ENCODE measurements at places on chromosomes 1 and 21.

- DNase-seq = no peak
Measured at GRCh38 chr1:11772458-11772857, 10.5 kb downstream of the C1orf167 start.

GRCh38 chr1:168689327-168689657 is 39.7 kb downstream of the DPT start:
- DNase-seq = no peak

- no peak for DNase-seq
Measured at GRCh38 chr1:22379566-22379965, 72.1 kb upstream of the ZBTB40 start.

- DNase-seq = peak; percentile 56
Measured at GRCh38 chr1:8889925-8890785, 11.7 kb upstream of the ENO1 start.

DNA sequence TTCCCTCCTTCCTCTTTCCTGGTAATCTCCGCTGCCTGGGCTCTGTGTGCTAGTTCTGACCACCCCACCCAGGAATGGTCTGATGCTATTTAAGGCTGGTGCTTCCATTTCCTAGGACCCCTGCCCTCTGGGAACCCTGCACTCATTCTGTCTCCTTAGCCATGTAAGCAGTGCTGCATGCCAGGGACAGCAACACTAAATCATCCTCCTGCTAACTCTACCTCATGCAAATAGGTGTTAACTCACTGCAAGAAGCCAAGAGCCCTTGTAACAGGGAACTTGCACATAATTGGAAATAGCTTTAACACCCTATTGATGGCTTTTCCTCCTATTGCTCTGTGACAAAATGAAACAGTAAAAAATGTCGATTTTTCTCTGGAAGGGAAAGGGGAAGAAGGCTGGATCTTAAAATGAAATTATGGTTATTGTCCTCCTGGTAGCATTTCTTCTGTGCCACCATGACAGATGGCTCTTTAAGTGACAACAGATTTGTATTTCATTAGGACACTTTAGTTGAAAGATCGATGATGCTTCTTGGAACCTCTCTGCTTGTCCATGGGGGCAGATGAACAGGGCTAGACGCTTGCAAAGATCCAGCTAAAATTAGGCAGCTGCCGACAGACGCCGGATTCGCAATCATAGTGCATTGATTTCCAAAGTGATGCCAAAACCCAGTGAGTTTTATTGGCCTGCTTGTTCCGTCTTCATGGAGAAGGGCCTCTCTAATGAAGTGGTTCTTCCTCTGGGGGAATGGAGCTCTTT is 551.7 kb downstream of the MATN1 start:
- DNase-seq = no peak

- no peak for DNase-seq
Measured at GRCh38 chr1:160427625-160428024, 27.3 kb downstream of the VANGL2 start.

- no peak for DNase-seq
Measured at GRCh38 chr1:52677076-52677806, 20.9 kb downstream of the COA7 start.

DNA sequence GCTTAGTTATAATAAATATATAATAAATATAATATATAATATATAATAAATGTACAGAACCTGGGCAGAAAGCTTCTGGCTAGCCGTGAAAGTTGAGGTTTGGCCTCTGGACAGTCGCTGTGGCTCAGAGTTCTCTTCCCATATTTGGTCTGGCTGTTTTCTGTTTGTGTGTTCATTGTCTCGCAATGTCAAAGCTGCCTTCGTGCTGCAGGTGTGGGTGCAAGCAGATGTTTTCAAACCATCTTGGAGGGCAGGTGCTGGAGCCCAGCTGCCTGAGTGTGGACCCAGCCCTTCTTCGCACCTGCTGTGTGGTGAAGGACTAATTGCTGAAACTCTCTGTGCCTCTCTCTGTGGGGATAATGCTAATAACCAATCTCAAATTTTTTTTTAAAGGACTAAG is 3.6 kb upstream of the CSTB start:
- no peak for DNase-seq

DNA sequence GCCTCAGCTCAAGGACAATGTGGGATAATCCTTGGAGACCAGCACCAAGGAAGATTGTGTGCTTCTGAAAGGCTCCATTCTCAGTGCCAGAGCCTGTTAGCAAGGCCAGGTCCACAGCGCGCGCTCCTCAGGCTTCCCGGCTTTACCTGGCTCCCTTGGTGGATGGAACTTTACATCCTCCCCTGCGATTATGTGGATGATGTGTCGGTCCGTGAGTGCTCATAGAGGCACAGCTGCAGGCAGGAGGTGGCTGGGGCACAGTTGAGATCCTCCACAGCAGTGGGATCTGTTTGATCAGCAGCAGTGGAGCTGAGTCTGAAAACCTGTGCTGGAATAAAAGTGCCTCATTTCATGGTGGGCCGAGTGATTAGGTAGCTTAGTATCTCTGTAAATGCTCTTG is 62.7 kb downstream of the PRDM2 start:
- no peak for DNase-seq

DNA sequence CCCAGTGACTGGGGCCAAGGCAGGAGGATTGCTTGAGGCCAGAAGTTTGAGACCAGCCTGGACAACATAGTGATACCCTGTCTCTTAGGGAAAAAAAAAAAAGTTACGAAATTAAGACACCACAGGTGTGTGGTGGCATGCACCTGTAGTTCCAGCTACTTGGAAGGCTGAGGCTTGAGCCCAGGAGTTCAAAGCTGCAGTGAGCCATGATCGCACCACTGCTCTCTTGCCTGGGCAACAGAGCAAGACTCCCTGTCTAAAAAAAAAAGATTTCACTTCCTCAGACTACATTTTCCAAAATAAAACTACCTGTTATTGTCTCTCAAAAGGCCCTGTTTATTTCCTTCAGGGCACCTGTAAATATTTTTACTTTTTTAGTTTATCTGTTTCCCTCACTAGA is 4.7 kb upstream of the STK40 start:
- DNase-seq = no peak

- DNase-seq = no peak
Measured at GRCh38 chr1:95230256-95230655, 3.8 kb upstream of the RWDD3 start.

GRCh38 chr1:3283849-3284248 is 170.6 kb upstream of the ARHGEF16 start:
- peak; percentile 12 for DNase-seq

GRCh38 chr1:240310226-240310925 is 218.7 kb downstream of the FMN2 start:
- DNase-seq = no peak

GRCh38 chr1:203049077-203049476 is 22.8 kb downstream of the PPFIA4 start:
- DNase-seq = no peak

GRCh38 chr21:42113926-42114409 is 42.9 kb downstream of the UMODL1 start:
- DNase-seq = no peak

GRCh38 chr1:202852163-202852904 is 36.6 kb downstream of the RABIF start:
- peak; percentile 68 for DNase-seq

DNA sequence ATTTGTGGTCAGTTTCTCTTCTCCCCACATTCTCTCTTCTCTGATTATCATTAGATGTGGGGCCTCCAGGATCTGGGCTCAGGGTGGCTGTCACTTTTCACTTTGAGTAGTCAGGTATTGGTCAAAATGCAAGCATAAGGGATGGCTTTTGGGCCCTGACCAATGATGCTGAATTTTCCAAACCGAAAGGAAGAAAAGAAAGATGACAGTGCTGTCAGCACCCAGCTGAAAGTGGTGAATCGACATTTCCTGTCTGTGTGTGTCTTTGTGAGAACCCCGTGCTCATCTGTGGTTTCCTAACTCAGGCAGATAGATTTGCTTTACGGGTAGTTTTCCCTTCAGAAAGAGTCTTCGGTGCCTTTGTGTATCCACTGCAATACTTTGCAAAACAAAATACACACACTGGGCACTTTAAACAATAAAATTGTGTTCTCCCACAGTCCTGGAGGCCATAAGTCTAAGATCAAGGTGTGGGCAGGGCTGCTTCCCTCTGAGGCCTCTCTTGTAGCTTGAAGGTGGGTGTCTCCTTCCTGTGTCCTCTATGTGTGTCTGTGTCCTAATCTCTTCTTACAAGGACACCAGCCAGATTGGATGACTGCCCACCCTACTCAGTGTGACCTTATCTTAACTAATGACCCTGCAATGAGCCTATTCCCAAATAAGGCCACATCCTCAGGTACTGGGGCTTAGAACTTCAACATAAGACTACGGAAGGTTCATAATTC is 274.8 kb upstream of the AJAP1 start:
- no peak for DNase-seq

GRCh38 chr1:236522937-236523703 is 662 bp upstream of the LGALS8 start:
- peak; percentile 36 for DNase-seq

DNA sequence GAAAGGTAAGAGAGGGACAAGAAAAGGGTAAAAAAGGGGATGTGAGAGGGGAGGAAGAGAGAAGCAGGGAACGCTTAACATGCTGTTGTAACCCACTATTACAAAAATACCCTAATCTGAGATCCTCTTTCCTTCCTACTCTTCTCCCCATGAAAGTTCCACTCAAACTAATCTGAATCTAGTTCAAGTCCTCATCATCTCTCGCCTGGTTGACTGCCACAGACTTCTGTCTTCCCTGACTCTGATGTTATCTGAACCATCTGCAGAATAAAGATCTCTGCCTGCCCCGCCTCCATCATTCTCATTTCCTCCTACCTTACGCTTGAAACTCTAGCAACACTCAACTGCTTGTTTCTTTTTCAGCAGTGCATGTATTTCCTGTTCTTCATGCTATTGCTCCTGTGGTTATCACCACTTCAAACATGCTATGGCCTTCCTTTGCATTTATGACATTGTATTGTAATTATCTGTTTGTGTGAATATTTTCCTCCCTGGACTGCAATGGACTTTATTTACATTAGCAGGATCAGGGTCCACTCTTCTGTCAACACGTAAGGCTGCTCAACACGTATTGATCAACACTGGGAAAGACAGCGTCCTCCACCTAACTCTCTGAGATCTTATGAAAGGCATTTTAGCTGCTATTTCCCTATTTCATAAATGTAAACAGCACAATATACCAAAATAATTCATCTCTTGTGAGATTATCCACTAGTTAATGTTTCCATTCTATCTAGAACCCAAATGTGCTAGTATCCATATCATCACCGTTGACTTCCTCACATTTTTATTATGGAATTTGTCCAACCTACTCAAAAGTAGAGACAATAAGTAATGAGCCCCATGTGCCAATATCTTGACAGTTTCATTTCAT is 215.5 kb upstream of the USP25 start:
- DNase-seq = no peak

GRCh38 chr1:203860396-203861025 is 888 bp upstream of the SNRPE start:
- peak; percentile 32 for DNase-seq

DNA sequence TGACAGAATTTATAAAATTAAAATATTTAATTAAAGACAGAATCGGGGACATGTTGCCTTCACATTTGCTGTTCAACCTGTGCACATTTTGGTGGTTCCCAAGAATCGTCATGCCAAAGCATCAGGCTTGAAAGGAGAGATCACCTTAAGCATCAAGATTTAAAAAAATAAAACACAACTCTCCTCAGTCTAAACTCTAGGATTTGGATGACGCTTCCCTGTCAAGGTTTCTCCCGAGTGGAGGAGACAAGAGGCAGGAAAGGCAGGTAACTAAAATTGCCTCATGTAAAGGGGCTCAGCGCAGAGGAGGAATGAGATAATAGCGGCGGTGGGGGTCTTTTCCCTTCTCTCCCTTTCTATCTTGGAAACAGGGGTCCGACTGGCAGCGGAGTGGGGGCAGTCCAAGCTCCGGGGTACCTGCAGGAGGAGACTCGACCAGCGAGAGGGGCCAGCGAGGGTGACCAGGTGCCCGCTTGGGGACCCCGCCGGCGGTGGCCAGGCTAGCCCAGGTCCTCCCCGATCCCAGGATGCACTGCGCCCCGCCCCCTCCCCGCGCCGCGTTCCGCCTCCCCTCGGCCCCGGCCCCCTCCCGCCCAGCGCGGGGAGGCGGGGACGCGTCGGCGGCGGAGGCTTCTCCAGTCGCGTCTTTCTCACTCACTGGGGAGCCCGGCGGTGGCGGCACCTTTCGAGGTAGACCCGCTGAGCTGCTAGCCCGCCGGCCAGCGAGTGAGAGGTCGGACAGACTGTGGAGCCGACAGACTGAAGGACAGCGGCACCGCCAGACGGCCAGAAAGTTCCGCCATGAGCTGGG is at the start of gene FNBP1L:
TSS of gene FNBP1L (plus strand) at position 638 of the 811 bp plus-strand sequence. CDS start at position 802, 164 bp downstream.
- DNase-seq = peak; percentile 65

- DNase-seq = peak; percentile 41
Measured at GRCh38 chr1:113811156-113811887, 954 bp downstream of the RSBN1 start.

DNA sequence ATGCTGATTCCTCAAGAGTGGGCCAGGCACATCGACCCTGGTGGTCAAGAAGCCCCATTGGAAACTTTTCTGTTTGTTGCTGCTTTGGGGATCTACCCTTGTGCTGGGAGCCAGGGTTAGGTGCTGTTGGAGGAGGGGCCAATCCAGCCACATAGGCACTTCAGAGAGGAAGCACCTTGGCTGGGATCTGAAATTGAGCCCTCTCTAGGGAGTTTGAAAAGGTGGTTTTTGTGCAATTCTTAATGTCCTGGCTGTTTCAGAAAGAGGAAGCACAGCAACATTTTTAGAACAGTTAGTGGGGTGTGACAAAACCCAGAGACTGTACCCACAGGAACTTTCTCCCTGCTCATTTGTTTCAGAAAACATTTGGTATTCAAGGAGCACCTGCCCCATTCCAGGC is 17.2 kb upstream of the BEND5 start:
- no peak for DNase-seq

DNA sequence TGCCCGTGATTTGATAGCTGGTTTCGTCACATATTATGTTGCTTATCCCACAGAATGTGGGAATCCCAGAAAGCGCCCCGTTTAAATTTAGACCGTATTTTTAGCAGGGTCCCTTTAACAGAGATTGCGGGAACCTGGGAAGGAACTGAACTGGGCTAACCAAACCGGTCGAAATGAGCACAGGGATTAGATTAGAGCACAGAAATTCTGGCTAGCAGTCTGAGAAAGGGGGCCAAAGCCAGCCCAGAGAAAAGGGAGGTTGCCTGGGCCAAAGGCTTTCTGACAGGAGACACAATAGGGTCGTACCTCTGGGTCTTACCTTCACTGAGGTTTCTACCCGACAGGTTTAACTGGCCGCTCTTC is 327 bp downstream of the LRRC40 start:
- DNase-seq = no peak

DNA sequence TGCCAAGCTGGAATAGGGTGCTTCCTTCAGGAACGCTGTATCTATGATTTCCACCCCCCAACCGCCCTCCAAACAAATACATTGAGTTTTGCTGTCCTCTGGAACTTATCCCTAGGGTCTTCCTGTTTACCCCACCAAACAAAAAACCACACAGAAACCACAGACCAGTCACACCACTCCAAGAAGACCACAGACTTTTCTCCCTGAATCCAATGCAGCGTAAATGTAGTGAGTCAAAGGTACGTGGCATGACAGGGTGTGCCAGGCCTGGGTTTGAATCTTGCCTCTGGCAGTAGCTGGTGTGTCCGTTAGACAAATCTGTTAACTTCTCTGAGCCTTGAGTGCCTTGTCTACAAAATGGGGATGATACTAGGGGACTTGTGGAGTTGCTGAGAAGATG is 27.8 kb downstream of the ASAP3 start:
- no peak for DNase-seq

Data from cerebellar cortex (tissue), 1 donor.